KBM-7 (cell line): ENCODE measurements at places on chromosomes 3 and 15.

GRCh38 chr3:34687671-34688070 lies 889.2 kb downstream of the PDCD6IP start:
- DNase-seq: no peak

GRCh38 chr15:99992611-99993231 lies 259.5 kb upstream of the LYSMD4 start:
- no peak for DNase-seq

DNA sequence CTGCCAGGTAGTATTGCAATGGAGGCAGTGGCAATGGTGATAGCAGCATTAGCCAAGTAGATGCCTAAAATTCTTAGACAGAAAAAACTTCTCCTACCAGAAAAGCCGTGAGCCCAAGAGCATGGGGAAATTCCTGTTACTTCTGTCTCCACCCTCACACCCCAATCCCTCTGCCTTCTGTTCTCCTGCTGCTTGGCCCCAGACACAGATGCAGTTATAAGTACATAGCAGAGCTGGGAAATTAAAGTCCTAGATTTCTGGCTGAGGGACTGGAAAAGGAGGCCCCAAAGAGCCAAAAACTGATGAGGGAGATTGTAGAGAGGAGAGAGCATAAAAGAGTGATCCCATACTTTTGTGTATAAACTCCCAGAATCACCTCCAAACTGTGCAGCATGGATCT lies 166.9 kb downstream of the SMAD6 start:
- DNase-seq: no peak

- DNase-seq: no peak
Measured at GRCh38 chr15:84690342-84690741, 25.6 kb downstream of the SEC11A start.

GRCh38 chr3:55488398-55489055 lies 1.4 kb upstream of the WNT5A start:
- DNase-seq: no peak

GRCh38 chr15:67066959-67067853 lies 1.8 kb downstream of the SMAD3 start:
- DNase-seq: no peak

- no peak for DNase-seq
Measured at GRCh38 chr15:96622714-96623113, 292.2 kb downstream of the NR2F2 start.

- DNase-seq: no peak
Measured at GRCh38 chr3:71172951-71173350, 410.6 kb downstream of the FOXP1 start.

DNA sequence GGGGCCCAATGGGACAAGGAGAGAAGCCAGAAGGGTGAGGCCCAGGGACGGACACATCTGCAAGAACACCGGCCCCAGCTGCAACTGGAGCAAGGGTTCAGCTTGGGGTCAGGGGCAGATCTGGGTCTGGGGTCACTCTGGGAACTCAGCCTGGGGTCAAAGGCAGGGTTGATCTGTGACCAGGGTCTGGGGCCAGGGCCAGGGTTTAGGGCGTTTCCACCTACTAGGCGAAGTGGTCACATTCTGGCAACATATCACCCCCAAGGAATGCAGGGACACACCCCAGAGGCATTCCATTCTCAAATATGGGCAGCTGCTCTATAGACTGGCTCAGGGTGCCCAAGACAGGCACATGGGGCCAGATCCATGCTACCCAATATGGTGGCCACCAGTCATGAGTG lies 9.0 kb downstream of the UROC1 start:
- no peak for DNase-seq

DNA sequence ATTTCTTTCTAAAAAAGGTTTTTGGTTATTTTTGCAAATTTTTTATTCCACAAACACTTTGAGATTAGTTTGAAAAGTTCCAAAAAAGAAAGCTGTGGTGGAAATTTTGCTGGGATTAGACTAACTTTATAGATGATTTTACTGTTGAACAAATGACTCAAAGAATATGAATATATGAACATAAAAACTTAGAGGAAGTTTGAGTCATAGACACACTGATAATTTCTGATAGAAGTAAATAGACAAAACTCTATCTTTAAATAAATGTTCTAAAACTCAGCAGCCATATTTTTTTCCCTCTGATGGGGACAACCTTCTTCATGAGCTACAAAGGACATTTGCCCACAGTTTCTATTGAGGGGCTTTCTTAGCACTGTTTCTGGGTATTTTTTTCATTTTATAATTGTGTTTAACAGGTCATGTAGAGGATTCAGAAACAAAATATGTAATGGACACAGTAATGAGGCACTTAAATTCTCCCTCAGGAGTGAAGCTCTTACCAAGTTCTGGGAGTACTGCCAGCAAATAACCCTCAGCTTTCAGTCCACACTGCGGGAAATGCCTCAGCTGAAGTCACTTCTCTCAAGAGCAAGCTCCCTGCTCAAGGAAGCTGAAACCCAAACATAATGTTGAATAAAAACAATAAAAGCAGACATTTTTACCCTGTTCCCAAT lies 157.6 kb downstream of the NFKBIZ start:
- no peak for DNase-seq

DNA sequence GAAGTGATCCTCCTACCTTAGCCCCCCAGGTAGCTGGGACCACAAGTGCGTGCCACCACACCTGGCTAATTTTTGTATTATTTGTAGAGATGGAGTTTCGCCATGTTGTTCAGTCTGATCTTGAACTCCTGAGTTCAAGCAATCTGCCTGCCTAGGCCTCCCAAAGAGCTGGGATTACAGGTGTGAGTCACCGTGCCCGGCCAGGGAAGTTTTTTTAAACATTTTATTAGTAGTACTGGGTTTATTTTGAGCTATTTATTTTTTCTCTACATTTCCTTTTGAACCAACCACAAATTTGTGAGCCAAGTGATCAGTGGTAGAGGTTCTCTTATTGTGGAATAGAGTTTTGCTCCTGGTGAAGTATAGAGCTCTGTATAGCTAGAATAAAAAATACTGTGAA lies 33.7 kb downstream of the ARMC8 start:
- DNase-seq: no peak

GRCh38 chr15:50066202-50066601 lies 52.8 kb downstream of the ATP8B4 start:
- DNase-seq: peak; percentile 72

GRCh38 chr3:191476066-191476772 lies 15.3 kb downstream of the PYDC2 start:
- DNase-seq: no peak

- DNase-seq: no peak
Measured at GRCh38 chr3:46096336-46096735, 69.1 kb upstream of the XCR1 start.

DNA sequence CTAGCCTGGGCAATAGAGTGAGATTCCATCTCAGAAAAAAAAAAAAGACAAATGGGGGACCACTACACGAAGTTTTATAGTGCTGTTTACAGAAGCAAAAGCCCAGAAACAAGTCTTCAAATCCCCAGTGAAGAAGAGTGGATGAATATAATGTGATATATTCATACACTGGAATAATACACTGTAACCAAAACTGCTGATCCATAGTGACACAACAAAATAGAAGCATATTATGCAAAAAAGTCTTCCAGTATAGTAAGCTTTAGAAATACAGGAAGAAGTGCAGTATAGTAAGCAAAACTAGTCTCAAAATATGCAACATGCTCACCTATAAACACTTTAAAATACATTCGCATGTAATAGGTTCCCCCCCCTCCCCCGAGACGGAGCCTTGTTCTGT lies 11.9 kb upstream of the FAH start:
- DNase-seq: no peak

- no peak for DNase-seq
Measured at GRCh38 chr3:151350656-151351055, 21.3 kb upstream of the P2RY13 start.

GRCh38 chr3:72054976-72055375 lies 270.0 kb upstream of the PROK2 start:
- DNase-seq: no peak

DNA sequence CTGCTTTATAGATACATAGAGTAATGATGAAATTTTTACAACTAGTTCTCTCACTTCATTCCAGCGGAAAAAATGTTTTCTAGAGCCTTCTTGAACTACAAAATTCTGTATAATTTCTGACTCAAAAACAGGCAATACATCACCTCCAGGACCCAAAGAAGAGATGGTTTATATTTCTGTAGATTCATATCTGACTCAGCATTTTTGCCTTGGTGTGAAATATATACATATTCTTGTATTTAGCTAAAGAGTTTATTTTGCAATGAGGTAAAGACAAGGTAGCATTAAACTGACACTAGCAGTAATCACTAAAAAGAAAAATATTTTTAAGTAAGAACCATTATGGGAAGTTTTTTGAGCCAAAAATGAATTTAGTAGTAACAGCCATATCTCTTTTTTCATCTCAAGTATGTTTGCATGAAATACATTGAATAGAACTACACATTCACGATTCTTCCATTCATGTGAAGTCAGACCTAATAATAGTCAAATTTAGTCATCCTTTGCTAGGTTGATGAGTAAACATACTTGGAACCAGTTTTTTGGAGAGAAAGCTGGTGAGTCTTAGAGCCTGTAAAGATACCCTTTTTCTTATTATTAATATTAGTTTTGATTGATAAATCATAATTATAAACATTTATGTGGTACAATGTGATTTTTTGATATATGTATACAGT lies 31.6 kb downstream of the COL8A1 start:
- DNase-seq: no peak

DNA sequence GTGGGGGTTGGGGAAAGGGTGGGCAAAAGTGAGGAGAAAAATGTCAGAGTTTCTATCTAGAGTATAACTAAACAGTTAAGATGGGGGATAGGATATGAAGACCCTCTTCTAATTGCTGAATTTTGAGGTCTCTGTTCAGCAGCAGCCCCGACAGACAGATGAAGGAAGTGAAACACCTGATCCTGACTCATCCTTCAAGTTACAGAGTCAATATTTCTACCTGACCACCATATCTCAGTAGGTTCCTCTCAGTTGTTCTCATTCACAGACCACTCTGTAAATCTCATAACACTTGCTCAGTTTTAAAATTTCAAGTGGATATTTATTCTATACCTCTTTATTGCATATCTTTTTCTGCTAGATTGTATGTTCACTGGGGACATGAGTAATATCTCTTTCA lies 69.5 kb downstream of the CCDC54 start:
- DNase-seq: no peak

- DNase-seq: peak; percentile 24
Measured at GRCh38 chr3:126259411-126260391, 79.3 kb upstream of the ALDH1L1 start.

DNA sequence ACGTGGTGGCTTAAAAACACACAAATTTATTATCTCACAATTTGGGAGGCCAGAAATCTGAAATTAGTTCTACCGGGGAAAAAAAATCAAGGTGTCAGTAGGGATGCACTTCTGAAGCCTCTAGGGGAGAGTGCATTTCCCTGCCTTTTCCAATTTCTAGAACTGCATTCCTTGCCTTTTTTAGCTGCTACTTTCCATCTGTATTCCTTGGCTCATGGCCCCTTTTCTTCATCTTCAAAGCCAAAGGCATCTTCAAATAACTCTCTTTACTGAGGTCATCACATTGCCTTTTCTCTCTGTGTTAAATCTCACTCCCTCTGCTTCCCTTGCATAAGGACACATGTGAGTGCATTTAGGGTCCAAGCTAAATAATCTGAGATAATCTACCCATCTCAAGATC lies 69.5 kb upstream of the NEO1 start:
- DNase-seq: no peak

GRCh38 chr15:49621887-49622286 lies 1.0 kb downstream of the DTWD1 start:
- no peak for DNase-seq

- DNase-seq: no peak
Measured at GRCh38 chr15:67208396-67208795, 46.1 kb downstream of the AAGAB start.

GRCh38 chr15:100107151-100107550 lies 234.6 kb downstream of the ADAMTS17 start:
- no peak for DNase-seq

DNA sequence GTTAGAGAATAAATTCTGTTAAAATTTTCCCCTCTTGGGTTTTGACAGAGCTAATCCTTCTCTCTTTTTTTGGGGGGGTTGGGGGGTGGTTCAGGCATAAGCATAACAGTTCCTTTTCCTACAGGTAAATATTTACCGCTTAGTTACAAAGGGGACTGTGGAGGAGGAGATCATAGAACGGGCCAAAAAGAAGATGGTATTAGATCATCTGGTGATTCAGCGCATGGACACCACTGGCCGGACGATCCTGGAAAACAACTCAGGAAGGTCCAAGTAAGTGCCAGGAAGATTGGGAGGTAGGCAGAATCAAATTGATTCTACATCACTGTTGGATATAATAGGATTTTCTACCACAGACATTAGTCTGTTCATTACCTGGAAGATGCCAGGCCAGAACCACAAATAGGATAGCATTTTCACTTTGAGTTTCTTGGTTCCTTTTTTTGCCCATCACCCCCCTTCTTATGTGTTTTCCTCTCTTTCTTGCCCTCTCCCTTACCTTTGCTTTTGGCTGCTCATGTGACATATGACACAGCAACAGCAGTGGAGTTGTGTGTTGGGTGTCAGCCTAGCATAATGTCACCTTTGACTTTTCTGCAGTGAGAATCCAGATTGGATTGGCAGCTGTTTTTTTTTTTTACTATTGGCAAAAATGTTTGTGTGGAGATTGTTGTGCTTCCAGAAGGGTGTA lies 79.0 kb downstream of the CHD2 start:
- peak; percentile 11 for DNase-seq

DNA sequence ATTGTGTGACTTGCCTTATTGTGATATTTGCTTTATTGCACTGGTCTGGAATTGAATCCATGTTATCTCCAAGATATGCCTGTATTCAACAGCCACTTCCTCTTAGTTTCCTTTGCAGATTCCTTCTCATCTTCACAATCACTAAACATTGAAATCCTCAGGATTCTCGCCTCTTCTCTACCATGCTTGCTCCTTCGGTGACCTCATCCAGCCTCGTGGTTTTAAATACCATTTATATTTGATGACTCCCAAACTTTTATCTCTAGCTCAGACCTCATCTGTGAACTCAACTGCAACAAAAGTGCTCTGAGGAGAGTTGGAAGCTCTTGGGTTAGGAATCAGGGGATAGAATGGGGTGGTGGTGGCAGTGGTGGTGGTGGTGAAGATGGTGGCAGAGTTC lies 19.9 kb downstream of the POLR2M start:
- DNase-seq: no peak

- DNase-seq: no peak
Measured at GRCh38 chr3:25120665-25121064, 307.4 kb upstream of the RARB start.

DNA sequence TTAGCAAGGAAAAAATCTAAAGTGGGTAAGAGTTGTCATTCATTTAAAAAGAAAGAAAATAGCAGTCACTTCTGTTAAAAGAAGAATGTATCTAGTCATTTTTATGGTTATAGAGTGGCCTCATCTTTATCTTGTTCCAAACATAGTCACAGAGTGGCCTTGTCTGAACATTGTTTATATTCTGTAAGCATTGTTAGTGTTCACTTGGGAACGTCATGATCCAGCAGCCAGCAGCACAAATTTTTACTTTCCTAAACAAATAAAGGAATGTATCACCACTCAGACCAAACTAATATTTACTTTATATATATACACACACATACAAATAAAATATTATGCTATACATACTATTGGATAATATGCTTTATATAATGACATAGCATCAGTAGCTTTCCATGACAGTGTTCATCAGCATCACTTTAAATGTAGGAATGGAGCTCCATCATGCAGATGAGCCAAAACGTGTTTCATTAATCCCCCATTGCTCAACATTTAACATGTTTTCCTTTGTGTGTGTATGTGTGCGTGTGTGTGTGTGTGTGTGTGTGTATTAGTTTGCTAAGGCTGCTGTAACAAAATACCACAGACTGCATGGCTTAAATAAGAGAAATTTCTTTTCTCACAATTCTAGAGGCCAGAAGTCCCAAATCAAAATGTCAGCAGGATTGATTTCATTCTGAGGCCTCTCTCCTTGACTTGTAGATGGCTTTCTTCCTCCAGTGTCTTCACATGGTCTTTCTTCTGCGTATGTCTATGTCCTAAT lies 39.6 kb upstream of the GYG1 start:
- DNase-seq: no peak
